Stimulated activated CD4-positive, alpha-beta T cell treated with anti-CD3 and anti-CD28 coated beads, TNF-alpha, amount 100 ng/mL, for 48 hours (primary cell): ENCODE measurements at places on chromosomes 6 and 20.

- no peak for DNase-seq
Observed at GRCh38 chr6:143426026-143426425, 24.5 kb downstream of the ADAT2 start.

DNA sequence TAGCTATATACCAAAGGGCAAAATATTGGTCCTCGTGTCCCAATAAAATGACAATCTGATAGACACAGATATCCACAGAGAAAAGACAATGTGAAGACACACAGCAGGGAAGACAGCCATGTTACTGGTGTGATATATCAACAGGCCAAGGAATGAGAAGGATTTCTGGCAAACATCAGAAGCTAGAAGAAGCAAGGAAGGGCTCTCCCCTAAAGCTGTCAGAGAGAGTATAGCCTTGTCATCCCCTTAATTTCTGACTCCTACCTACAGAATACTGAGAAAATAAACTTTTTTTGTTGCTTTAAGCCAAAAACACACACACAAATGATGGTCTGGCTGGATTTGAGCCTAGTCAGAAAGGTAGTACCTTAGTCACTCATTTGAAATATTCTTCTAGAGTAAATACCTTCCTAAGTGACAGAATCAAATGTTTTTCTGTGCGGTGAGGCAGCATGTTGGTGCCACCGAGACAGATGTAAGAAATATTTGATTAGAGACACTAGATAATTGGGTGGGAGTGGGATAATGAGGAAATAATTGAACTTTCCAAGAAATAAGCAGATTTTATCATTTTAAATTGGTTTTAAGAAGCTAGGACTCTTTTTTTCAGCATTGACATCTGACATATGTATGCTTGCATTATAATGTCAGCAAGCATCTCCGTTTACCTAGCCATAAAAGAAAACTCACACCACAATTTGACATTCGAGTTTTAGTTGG is 123.4 kb upstream of the TFAP2D start:
- no peak for DNase-seq

DNA sequence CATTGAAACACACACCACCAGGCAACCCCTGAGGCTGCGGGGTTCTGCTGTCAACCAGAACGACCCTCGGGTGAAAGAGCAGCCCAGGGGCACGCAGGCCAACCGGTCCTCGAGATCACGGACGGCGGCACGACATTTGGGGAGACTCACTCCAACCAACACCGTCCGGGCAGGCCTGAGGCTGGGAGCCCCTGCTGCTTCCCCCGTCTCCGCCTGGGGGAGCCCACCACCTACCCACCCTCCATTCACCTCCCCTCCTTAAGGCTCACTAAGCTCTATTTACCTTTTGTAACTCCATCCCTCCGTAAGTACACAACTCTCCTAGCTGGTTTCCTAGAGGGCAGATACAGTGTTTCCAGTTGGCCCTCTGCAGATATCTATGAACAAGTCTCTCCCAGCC is 971.3 kb upstream of the DEFB115 start:
- no peak for DNase-seq

DNA sequence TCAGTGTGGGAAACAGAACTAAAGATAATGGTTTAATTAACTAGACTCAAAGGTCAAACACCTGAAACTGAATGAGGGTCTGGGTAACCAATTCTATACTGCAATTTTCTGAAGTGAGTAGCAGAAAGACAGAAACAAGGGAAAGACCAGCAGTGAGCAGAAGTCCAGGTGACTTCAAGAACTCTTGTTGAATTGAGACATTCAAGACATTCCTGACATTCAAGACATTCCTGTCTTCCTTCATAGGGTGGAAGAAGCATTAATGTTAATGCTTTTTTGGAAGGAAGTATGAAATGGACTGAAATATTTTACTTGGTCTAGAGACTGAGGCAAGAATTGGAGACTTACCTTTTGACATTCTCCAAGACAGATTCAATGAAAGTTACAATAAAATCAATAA is 529.9 kb upstream of the MMS22L start:
- DNase-seq: no peak

DNA sequence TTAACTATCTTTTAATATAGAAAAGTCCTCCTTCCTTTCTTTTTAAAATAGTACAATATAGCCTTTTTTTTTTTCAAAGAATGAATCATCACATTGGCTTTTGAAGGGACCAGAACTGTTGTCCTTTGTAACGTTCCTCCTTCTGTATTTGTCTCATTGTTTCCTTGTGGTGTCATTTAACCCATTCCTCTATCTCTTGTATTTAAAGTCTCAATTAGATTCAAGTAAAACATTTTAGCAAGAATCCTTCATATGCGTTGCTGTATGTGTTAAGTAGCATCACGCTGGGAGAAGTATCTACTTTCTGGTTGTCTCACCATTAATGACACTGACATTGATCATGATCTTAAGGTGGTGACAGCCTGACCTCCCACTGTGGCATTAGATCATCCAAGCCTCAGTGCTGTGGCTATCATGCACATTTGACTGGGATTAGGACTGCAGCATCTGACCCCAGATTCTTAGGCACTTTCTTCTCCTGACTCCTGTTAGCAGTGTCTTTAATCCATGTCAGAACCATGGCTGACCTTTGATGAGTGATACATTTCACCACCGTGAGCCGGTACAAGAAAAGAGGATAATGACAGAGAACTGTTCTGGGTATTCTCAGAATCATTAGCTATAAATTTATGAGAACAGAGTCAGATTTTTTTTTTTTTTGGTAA is 67.5 kb upstream of the TFB1M start:
- no peak for DNase-seq

GRCh38 chr6:108285381-108285780 is 9.5 kb upstream of the AFG1L start:
- no peak for DNase-seq
